Activated naive CD4-positive, alpha-beta T cell treated with anti-CD3 and anti-CD28 coated beads, Interleukin-2, amount 10 ng/mL, durations not matched to agents 7 days and 5 days (primary cell): ENCODE measurements at places on chromosomes 2 and 18.

GRCh38 chr2:18540872-18541271 is 19.6 kb downstream of the RDH14 start:
- no peak for DNase-seq

- no peak for DNase-seq
These were observed 35.9 kb upstream of the CCDC93 start for GRCh38 chr2:118049816-118050140.

DNA sequence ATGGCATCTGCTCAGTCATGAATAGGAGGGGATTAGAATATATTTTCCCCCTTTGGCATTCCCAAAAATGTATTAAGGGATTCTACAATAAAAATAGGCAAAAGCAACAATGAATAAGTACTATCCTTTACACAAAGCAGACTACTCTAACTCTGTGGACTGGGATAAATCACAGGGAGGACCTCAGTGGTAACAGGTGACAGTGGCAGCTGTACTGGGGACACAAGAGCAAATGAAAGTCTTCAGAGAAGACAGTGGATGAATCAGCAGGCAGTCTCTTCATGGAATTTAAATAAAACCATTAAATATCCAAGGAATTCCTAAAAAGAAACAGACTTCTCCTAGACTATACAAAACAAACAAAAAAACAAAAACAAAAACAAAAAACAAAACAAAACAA is 4.8 kb downstream of the CDH7 start:
- DNase-seq = no peak

GRCh38 chr18:51391731-51392130 is 194.2 kb upstream of the MEX3C start:
- no peak for DNase-seq

- no peak for DNase-seq
These were observed 356.6 kb upstream of the CELF4 start for GRCh38 chr18:37922162-37922561.

DNA sequence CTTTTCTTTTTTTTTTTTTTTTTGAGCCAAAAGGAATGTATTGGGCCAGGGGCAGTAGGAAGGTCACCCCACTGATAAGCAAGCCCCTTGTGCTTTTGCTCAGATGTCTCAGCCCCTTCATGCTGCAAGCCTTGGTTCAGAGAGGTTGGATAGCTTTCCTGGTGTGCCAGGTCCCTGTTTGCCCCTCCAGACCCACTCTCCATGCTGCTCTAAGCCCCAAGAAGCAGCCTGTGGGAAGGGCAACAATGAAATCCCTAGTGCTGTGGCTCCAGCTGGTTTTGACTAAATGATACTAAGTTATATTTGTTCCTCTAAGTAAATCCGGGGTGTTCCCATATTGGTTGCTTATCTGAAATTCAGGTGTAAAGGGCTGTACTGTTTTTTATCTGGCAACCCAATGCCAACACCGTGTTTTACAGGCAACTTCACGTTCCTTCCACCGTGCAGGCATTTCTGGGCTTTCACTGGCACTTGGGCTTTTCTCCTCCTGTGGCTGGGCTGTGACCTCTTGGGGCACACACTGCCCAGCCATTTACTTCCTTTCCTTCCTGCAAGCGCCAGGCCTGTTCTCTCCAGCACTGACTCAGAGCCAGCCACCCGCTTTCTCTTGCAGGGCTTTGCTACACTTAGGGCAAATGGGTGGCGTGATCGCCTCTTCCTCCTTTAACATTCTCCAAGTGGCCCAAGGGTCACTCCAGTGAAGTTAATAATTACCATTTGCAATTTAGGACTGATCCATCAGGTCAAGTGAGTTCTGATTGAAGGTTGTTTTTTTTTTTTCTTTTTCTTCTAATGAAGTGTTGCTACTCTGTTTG is 21.6 kb downstream of the MERTK start:
- no peak for DNase-seq

DNA sequence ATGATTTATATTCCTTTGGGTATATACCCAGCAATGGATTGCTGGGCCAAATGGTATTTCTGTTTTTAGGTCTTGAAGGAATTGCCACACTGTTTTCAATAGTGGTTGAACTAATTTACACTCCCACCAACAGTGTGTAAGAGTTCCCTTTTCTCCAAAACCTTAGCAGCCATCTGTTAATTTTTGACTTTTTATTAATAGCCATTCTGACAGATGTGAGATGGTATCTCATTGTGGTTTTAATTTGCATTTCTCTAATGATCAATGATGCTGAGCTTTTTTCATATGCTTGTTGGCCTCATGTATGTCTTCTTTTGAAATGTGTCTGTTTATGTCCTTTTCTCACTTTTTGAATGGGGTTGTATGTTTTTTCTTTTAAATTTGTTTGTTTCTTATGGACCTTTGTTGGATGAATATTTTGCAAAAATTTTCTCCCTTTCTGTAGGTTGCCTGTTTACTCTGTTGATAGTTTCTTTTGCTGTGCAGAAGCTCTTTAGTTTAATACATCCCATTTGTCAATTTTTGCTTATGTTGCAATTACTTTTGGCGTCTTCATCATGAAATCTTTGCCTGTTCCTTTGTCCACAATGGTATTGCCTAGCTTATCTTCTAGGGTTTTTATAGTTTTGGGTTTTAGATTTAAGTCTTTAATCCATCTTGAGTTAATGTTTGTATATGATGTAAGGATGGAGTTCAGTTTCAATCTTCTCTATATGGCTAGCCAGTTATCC is 119.7 kb upstream of the XIRP2 start:
- no peak for DNase-seq

GRCh38 chr2:25964891-25965290 is 17.4 kb downstream of the KIF3C start:
- no peak for DNase-seq

- DNase-seq = no peak
These were observed 138.9 kb downstream of the CCDC148 start for GRCh38 chr2:158317642-158318041.

DNA sequence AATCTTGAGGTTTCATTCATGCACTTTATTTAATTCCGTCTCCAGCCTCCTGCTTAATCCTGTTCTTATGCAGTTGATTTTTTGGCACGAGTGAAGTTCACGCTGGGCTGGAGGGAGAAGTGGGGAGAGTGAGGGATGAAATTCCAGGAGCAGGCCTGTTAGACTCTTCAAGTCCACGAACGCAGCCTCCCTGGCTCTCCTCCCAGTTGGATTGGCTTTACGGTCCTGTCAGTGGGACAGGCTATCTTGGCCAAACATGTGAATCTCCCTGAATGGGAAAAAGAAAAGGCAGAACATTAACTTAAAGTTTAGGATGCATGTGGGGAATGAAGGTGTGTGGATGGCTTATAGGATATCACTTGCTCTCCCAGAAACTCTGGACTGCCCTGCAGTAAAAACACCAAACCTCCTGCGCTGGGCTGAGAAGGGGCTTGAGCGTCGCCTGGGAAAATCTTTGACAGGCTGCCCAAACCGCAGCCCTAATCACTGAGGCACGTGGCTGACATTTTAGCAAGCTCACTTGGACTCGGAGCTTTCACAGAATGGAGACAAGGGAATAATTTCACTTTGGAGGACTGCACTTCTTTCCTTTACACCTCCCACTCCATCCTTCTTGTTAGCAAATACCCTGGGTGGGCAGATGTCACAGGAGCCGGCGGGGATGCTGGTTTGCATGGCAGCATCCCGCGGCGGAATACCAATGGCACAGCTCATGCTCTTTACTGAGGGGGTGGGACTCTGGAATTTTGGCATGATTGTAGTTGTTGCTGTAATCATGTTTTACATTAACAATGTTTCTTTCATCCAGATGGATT is 93.9 kb downstream of the ACKR3 start:
- no peak for DNase-seq

GRCh38 chr2:30234180-30234971 is 3.0 kb downstream of the LBH start:
- peak; percentile 63 for DNase-seq

GRCh38 chr2:61356261-61356957 is 114.5 kb downstream of the USP34 start:
- DNase-seq = no peak

DNA sequence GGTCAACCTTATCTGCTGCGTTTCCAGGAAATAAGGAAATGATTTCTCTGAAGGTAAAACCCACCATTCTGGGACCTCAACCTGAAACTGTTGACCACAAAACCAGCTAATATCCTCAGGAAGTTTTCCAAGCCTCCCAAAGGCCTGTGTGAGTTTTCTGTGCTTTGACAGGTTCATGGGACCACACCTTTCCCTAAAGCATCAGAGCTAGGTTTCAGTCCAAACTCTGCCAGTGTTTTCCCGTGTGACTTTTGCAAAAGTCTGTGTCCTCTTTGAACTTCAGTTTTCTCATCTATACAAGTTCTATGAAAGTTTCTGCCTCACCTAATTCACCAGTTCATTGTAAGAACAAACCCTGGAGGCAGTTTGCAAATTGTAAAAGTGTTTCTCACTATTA is 39.8 kb downstream of the VSNL1 start:
- no peak for DNase-seq

GRCh38 chr2:112615051-112615450 is 30.6 kb downstream of the CHCHD5 start:
- DNase-seq = no peak

DNA sequence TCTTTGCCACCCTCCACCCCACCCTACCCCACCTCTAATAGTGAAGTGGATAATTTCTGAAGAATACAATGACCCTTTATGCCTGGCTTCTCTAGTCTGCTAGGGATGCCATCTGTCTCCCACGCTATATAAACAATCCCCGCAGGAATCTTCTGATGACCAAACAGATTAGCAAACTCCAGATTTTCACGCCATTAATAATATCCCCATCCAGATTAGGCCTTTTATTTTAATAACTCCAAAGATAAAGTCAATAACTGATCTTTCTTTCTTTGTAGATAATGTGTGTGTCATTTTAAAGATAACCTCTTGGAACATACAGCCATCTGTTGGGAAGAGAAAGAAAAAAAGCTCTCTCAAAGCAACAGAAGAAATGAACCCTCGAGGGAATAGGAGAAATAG is 47.9 kb upstream of the CCDC150 start:
- DNase-seq = no peak

GRCh38 chr2:45974056-45974455 is 322.6 kb downstream of the PRKCE start:
- DNase-seq = no peak

DNA sequence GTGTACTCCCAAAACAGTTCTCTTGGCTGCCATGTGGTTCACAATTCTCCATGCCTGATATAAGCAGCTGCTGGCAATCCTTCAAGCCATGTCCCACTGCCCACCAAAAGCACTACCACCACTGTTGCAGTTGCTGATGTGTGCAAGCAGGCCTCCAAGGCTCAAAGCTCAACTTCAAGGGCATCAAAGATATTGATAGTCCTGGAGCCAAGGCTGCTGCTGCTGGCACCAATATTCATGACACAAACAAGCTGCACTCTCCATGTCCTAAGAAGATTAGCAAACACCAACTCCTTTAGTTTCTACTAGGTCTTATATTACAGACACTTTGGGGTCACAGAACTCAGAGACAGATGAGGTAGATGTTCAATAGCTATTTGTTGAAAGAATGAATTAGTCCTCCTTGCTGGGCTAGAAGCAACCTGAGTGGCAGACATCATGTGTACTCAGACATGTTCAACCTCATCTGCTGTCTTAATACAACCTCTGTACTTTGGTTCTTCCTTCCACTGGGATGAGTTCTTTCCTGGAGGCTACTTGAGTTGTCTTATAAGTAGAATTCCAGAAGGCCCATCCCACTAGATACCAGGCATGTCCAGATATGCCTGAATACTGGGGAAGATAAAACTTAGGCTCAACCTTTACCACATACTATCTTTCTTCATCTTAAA is 104.5 kb upstream of the UGP2 start:
- DNase-seq = no peak

DNA sequence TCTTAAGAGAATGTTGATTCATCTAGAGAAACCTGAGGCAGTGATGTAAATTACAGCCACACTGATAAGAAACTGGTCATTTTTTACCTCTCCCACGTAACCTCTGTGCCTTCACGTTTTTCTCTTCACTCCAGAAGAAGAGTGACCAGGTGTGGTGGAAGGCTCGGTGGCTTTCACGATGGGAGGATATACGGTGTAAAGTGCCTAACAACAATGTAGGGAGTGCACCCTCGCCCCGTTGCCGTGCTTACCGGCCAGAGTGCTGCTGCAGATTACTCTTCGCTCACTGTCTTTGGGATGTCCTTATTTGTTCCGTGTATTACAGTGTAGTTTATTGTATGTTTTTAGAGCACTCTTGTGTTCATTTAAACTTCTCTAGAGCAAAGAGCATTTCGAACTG is 46.5 kb downstream of the NCK2 start:
- no peak for DNase-seq

DNA sequence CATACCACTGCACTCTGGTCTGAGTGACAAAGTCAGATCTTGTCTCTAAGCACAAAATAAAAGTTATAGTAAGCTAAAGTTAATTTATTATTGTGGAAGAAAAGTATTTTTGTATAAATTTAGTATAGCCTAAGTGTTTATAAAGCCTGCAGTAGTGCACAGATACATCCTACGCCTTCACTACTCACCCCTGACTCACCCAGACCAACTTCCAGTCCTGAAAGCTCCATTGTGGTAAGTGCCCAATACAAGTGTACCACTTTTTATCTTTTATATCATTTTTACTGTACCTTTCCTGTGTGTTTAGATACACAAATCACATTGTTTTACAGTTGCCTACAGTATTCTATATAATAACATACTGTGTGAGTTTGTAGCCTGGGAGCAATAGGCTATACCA is 57.5 kb downstream of the UBE2E3 start:
- DNase-seq = no peak

DNA sequence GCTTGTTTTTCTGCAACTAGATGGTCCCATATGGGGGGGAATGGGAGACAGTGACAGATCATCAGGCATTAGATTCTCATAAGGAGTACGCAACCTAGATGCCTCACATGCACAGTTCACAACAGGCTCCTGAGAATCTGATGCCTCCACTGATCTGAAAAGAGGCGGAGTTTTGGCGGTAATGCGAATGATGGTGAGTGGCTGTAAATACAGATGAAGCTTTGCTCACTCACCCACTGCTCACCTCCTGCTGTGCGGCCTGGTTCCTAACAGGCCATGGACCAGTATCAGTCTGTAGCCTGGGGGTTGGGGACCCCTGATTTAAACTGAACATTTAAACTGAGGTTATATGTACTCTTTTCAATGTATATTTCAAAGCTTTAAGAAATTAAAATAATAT is 40.7 kb downstream of the SOS1 start:
- DNase-seq = no peak

GRCh38 chr18:79953971-79954651 is 2.7 kb upstream of the SLC66A2 start:
- no peak for DNase-seq

DNA sequence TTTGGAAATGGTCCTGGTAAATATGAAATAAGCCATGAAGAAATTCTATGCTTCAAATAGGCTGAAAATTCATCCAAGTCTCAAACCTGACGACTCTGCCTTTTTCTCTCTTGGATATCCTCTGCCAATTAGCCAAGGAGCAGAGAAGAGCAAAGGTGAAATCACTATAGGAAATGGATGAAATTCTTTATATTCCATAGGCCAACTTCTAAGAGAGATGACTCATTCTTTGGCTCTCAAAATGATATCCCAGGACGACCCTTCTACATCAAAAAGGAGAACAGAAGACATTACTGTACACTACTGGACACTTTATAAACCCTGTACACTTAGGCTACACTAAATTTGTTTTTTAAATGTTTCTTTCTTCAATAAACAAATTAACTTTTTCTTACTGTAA is 22.7 kb downstream of the PDE1A start:
- no peak for DNase-seq

- DNase-seq = peak; percentile 59
These were observed 4.1 kb downstream of the CYTIP start for GRCh38 chr2:157439824-157440186.
